ENCODE measurements at places on chromosomes 16 and 17.

DNA sequence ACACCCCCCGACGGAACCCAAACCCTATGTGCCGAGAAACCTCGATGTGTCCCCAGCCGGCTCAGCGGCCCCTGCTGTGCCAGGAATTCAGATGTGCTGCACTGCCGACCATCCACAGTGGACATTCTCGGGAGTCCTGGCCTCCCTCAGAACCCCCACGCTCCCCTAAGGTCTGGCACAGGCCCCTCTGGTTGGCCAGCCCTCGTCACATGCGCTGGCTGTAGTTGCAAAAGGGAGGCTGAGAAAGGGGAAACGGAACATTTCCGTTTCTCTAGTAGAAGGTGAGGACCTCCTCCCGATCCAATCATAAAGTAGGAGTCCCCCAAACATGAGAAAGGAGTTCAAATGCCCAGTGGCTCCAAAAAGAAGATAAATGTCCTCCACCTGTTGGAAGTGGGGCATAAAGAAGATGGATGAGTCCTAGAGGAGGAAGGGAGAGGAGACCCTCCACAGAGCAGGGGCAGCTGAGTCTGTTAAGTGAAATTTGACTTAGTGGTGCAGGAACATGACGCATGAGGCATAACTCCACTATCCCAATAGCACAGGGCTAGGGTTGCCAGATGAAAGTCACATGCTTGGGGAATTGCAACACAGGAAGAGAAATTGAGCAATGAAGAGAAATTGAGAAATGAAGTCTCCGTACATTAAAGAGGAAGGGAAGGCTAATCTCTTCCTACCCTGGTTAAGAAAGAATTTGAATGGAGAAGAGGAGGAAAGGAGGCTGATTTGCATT lies 49.3 kb upstream of the WSB1 start:
- no peak for DNase-seq

DNA sequence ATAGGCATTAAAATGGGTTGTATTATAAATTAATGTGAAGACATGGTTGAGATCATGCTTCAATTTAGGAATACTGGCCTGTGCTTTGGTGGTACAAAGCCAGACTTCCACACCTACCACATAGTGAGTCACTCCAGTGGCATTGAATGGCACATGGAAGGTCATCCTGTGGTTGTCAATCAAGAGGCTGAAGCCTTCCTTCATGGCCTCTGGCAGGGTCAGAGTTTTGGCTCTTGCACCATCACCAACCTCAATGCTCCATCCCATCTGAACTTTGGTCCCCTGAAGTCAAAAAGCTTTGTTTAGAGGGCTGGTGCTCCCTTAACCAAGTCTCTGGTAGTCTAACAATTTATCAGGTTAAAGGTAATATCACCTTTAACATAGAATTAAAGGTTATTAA lies 6.1 kb downstream of the ZP2 start:
- DNase-seq = no peak

DNA sequence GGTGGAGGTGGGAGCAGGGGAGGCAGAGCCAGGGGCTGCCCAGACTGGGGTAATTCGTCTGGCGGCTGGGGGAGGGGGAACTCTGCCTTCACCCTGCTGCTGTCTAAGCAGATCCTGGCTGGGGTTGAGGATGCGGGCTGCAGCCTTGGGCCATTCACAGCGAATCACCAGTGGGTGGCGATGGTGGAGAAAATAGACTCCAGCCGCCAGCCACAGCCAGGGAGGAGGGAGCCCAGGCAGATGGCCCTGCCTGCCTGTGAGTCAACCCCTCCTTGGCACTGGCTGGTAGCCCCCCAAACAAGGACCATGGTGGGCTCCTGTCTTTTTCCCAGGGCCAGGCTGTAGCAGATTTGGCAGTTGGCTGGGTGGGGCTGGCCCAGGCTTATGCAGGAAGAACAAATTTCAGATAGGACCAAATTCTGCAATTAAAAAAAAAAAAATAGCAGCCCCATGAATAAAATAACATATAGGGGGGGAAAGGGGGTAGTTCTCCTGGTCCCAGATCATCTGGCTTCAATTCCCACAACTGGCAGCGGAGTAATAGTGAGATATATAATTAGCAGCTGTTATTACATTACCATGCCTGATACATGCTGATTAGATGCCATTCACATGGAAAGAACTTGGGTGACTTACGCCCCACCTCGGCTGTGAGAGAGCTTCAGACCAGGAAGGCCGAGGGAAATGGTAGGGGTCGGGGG lies 41.5 kb upstream of the CDH5 start:
- peak; percentile 26 for DNase-seq

GRCh38 chr17:55224746-55225145 lies 40.0 kb upstream of the HLF start:
- DNase-seq = no peak

DNA sequence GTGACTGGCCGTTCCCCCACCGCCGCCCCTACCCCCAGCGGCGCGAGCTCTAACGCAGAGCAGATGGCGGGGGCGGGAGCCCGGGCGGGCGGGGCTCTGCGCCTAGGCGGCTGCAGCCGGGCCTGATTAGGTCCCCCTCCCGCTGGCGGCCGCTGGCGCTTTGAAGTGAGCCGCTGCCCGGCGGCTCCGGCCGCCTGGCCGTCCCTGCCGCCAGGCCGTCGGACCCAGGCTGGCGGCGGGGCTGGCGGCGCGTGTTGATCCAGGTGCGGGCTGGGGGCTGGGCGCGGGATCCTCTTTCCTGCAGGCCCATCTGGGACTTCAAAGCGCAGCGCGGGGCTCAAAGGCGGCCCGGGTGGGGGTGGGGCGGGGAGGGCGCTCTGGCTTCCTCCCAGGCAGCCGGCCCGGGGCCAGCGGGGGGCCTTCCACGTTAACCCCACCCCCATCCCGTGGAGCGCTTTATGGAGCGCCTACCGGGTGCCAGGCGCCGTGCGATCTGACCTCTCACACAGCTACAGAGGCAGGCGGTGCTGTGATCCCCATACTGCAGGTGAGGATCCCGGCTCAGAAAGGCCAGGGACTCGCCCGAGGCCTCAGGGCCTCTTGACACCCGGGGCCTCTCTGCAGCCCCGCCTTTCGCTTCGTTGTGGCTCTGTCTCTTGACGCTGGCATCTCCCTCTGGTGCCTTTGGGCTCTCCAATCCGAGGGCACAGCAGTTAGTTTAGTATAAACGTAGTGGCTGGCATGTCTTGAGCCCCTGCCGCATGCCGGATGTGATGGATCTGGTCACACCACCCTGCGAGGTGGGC lies 80.0 kb upstream of the NKD1 start:
- peak; percentile 68 for DNase-seq

DNA sequence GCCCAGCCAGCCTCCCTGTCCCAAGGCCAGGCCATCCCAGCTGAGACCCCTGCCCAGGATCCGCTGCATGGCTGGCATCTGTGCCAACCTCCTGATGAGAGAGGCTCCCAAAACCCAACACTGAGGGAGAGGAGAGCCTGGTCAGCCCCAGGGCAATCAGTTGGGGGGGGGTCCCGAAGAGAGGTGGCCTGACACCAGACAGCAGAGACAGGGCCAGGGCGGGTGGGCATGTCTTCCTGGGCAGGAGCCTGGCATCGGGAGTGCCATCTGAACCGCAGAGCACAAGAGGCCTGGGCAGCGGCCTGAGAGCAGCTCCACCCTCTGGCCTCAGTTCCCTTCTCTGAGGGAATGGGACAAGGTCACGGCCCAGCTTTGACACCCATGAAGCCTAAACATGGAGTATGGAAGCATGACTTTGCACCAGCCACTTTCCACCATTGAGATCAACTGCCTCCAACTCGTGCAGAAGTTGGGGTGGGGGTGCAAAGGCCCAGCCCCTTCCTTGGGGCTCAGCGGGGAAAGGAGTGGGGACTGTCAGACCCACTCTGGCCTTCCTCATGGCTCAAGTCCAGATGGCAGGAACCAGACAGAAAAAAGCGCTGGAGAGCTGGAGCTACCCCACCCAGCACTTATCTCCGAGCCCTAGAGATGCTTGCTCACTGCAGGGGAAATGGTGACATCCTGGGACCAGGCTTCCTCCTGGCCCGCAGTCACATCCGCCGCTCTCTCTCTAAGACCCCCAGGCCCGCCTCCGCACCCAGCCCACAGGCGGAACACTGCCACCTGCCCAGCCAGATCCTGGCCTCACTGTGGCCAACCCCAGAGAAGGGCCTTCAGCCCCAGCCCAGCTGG lies 9.7 kb downstream of the RHBDF2 start:
- no peak for DNase-seq

- DNase-seq = no peak
These were observed 4.8 kb upstream of the SIRT7 start for GRCh38 chr17:81922566-81923301.

DNA sequence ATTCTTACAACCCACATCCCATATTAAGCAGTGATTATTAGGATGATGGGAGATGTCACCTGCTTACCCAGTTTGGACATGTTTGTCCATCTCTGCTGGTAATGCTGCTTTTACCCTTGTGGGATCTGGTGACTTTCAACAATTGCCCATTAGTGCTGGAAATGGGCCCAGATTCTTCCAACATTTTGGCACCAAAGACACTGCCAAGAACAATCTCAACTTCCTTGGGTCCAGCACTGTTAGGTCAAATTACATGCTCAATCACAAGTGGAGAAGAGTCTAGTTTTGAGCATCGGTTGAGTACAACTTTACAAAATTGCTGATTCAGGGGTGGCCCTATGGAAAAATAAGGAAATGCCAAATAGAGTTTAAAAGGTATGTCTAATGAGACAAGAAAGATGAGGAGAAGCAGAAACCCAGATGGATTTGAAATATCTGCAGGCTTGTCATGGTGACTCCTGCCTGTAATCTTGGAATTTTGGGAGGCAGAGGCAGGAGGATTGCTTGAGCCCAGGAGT lies 13.0 kb upstream of the ZFP3 start:
- DNase-seq = no peak

Measured in COR-L47 (cell line).